Renal cortical epithelial cell (primary cell): ENCODE measurements at places on chromosomes 2 and 18.

DNA sequence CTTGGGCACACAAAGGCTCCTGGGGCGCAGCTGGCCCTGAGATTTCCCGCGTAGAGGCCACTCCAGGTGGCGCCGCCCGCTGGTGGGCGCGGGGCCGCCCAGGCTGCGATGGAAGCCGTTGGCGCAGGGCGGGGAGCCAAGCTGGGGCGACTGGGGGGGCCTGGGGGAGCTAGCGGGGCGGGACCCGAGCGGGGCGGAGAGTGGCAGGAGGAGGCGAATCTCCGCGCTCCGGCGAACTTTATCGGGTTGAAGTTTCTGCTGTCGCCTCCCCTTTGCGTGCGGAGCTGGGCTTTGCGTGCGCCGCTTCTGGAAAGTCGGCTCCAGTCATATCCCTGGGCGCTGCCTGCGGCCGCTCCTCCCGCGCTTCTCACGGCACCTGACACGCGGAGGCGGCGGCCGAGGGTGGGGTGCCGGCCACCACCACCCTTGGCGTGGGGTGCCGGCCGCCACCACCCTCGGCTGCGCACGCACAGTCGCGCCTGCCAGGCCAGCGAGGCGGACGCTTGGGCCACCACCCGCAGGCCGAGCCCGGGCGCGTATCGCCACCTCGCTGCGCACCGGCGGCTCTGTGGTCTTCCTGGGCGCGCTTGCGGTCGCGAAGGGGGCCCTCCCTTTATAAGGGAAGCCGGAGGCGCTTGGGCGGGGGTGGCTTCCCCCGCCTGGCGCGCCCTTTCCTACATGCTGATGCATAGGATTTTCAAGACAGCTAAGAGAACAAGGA is 919 bp upstream of the CYP1B1 start:
- peak; percentile 61 for DNase-seq

DNA sequence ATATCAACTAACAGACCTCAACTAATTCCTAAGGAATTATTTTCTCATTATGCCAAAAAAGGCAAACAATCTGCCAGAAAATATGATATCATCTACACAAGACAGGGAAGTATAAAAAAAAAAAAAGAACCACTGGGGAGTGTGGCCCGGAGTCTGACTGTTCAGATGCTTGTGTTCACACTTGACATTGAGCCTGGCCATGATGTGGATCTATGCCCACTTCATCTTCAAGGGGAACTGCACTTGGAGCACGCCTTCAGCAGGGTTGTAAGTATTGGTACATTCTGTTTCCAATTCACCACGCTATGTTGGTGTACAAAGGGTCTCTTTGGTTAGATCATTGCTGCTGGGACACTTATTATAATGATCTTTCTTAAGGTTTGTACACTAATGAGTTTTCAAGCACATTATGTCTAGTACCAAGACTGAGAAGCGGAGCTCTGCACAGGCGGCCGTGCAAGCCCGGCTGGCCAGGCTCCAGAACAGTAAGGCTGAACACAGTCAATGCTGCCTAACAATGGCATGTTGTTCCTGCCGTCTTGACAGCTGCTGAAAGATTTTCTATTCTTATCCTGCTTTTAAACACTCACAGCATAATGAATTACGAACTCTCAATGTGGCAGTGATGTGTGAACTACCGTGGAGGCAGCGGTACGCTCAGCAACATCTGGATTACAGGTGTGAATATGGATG is 788.4 kb upstream of the SOX11 start:
- DNase-seq, result no peak

DNA sequence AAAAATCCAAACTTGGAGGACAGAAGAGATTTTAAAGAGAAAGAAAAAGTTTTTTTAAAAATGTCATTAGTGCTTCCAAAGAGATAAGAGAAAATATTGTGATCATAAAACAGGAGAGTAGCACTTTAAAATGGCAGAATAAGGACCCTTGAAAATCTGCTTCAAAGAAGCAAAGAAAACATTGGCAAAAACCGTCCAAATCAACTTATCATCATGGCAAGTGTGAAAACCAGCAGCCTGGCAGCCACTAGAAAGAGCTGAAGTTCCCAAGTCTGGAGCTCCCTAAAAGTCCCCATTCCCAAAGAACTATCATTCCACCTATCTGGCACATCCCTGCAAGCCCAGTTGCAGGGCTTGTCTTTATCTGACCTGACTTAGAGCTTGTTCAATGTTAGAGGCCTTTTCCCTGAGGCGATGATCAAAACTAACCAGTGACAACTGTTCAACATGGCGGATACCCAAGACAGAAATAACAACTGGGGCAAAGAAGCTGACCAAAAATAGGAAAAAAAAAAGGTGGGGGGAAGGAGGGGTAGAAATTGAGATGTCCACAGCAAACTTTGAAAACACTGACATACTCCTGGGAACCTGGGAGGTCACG is 24.6 kb upstream of the RNU4ATAC start:
- DNase-seq, result no peak

GRCh38 chr2:132979339-132980093 is 309.5 kb upstream of the LYPD1 start:
- DNase-seq, result no peak

DNA sequence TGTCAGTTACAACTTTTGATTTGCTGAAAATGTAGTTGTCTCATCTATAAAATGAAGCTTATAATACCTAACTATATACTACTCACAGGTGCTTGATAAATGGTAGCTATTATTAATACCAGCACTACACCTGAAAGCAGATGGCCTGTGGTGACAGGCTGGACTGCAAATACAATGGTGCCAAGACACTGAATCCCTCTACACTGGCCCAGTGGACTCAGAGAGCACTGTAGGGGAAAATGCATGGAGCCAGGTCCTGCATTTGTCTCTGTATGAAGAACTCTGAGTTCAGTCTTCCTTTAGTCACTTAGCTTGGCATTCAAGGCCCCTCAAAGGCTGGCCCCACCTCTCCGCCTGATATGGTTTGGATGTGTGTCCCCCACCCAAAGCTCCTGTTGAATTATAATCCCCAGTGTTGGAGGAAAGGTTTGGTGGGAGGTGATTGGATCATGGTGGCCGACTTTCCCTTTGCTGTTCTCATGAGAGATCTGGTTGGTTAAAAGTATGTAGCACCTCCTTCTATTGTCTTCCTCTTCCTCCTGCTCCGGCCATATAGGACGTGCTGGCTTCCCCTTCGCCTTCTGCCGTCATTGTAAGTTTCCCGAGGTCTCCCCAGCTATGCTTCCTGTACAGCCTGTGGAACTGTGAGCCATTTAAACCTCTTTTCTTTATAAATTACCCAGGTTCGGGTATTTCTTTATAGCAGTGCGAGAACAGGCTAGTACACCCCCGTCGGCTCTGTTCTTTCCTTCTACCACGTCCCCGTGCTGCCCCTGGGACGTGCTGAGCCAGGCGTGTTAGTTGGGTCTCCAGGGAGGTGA is 11.1 kb upstream of the NTSR2 start:
- DNase-seq, result no peak

DNA sequence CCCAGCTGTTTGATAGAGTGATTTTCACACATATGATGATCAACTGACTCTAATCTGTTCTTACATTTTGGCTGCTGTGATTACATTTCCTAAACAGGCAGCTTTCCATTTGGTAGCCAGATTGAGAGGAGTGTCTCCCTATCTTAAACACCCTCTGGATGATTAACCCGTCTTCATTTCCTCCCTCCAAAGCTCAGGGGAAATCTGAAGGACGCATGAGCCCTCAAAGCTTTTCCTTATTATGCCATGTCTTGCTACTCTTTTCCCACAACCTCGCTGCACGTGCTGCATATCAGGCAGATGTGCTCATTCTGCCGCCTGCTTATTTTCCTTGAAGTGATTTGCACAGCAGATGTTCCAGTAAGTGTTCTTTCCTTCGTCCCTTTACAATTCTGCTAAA is 837.4 kb downstream of the LRRTM4 start:
- no peak for DNase-seq

DNA sequence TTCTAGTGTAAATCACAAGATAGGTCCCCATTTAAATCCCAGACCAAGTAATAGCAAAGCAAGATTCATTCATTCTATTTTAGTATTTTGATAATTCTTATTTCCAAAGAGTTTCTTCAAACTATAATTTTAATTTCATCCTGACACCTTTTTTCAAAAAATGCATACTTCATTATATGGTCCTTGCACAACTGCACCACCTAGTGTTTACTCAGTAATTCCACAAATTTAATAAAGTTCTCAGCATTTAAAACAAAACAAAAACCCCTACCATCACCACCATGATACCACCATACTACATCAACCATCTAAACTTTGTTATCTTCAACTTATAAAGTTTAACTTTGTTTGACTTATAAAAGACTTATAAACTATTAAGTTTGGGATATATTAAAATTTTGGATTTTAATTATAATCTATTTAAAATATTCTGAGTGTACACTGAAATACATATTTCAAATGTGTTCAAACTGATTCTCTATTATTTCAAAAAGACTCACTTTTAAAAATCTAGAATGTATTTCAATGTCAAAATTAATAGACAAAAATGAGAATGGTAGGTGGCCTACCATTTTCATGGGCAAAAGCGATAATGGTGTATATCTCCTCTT is 44.2 kb downstream of the WDPCP start:
- DNase-seq, result peak; percentile 32

DNA sequence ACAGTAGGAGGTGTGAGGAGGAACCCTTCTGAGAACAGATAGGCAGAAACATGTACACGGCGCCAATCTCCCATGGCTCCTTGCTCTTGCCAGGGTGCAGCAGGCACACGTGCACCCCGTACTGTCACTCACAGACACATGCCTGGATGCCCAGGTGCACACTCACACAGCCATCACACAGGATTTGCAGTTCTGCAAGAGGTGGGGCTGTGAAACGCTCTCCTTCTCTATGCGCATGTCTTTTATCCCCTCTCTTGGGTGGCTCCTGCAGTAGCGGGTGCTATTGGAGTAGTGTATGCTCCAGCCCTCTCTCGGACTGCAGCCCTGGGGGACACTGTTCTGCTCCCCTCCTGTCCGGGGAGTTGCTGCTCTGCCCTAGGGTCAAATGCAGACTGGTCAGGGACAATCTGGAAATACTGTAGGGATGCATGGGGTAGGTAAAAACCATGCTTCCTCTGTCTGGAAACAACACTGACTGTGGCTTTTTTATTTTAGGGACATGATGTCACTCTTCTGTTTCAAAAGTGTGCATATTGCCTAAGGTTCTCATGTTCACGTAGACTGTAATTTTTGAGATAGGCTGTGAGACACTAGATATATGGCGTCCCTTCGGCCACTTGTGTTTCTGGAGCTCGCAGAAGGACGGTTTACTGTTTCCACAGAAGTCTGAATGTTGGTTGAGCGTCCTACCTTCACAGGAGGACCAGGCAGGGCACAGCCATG is 118.5 kb downstream of the PRKCE start:
- no peak for DNase-seq

DNA sequence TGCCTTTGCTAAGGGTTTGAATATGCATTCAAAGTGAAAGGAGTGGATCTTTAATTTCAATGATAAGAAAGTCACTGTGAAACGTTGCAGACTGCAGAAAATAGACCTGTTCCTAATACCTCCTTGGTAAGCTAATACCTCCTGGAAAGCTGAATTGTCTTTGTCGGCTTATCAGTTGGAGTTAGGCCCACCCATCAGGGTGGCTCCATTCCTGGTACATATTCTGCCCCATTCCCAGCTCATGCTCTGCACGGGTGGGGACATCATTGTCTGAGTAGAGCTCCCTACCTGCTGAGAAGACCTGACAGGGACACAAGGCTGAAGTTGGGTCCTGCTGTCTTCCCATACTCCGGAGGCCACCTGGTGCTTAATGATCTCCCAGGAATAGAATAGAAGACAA is 203.3 kb downstream of the EN1 start:
- no peak for DNase-seq

- no peak for DNase-seq
These were observed 231.9 kb upstream of the RAB6C start for GRCh38 chr2:129747500-129748125.

GRCh38 chr18:48643262-48643661 is 104.4 kb downstream of the CTIF start:
- no peak for DNase-seq

DNA sequence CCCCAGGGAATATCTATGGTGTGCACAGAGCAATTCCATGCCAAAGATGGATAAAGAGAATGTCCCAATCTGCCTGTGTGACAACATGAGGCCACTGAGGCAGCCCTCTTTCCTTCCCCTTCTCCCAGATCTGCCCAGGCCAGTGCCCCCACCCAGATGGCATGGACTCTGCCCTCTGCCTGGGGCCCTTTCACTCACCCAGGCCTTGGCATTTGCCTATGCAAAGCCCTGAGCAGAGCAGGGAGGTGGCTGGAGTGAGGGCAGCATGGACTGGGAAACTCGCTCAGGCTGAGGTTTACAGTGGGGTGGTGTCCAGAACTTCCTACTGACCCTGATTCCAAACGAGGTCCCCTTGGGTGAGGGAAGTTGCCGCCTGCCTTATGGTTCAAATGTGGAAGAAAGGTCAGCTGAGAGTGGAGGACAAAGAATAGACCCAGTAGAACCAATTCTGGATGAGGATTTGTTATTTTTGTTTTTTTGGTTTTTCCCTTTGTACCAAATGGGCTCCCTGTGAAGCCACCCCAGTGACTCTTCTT is 8.9 kb downstream of the SH2D6 start:
- DNase-seq, result no peak

GRCh38 chr2:225290757-225291400 is 108.6 kb upstream of the NYAP2 start:
- DNase-seq, result no peak

DNA sequence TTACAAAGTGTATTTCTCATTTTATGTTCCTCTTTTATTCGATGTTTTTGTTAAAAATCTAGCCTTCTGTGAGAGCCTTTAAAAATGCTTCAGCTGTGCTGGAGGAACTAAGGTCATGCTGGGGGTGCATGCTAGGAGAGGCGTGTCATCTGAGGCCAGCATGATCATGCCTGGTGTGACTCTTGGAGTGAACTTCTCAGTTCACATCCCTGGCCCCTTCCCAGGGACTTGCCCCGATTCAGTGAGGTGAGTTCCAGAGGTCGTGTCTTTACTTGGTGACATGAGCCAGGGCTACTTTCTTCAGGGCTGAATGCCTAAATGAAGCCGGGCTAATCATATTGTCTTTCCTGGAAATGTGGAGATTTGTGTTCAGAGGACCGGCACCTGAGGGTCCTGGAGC is 264.9 kb downstream of the MREG start:
- peak; percentile 72 for DNase-seq

DNA sequence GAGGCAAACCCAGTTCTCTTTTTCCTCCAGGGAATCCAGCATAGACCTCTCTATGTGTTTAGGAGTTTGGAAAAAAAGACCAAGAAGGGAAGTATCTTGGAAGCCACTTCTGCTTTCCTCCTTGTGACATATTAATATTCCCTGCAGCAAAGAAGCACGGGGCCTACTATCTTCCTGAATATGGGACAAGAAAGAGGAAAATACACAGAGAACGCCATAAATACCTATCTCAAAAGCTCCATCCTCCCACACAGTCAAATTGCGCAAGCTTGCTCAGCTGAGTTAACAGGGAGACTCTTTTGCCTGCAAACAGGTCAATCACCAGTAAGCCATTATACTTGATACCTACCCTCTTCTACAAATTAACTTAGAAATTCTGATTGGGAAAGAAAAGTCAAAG is 16.7 kb upstream of the RAPH1 start:
- peak; percentile 86 for DNase-seq
